Stromal cell of bone marrow (primary cell): ENCODE measurements at places on chromosomes 2 and 18.
A peak's percentile ranks its signal among the peaks of the same experiment; 100 is the strongest.

- no peak for DNase-seq
Measured at GRCh38 chr18:75131381-75132000, 77.4 kb downstream of the PTGR3 start.

GRCh38 chr18:74526488-74526887 is 7.8 kb upstream of the CNDP1 start:
- DNase-seq: no peak

DNA sequence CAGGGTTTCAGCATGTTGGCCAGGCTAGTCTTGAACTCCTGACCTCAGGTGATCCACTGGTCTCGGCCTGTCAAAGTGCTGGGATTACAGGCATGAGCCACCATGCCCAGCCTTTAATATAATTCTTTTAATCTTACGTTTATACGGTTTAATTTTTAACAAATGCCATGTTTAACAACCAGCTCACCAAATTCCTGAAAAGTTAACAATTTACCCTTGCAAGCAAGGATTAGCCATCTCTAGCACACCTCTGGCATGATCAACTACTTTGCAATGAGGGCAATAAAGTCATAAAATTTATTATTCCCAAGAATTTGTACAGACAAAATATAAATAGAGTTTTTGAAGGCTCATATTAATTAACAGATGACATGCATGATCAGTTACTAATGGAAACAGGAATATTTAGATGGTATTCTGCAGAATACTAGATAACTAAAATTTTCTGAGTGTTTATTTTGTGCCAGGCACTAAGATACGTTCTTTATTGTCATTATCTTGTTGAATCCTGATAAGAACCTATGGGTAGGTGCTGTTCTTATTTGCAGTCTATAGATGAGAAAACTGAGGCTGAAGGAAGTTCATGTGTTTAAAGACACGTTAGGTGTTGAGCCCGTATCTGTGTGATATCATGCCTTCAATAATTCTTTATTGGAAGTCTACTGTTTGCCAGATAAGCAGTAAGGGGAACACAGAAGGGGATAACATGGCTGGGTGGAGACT is 190.1 kb downstream of the CDCA7 start:
- DNase-seq: no peak

- DNase-seq: peak; percentile 90
Measured at GRCh38 chr2:68368654-68369336, 3.7 kb downstream of the PLEK start.

DNA sequence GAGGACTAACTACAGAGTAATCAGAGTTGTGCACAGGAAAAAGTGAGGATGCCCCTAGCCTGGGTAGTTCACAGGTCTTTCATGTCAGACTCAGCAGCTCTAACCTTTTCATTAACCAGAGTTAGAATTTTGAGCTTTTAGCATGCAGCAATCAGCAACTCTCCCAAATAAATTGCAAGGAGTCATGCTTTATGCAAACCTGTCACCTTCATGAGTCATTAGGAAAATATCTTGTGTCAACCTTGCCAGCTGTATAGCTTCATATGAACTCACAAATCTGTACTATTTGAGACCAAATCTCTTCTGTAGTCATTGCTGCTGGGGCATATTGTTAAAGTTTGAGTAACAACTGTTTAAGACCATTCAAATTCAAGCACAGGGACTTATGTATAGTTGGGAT is 382.3 kb upstream of the NT5C1B start:
- DNase-seq: no peak

DNA sequence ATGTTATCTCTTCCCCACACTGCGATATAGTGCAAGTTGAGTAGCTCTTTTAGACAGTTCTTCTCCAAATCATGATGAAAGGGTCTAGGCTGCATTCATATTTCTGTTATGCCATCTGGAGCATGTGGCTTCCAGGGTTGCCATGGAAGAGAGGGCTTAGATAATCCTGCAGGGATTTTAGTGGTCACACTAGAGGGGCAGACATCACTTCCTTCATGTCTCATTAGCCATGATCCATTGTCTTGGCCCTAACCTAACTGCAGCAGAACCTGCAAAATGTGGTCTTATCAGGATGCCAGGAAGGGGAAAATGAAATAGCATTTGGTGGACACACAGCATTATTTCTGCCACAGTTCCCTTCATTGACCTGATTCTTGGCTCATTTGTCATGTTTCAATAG is 83.1 kb downstream of the ADAM23 start:
- DNase-seq: no peak

DNA sequence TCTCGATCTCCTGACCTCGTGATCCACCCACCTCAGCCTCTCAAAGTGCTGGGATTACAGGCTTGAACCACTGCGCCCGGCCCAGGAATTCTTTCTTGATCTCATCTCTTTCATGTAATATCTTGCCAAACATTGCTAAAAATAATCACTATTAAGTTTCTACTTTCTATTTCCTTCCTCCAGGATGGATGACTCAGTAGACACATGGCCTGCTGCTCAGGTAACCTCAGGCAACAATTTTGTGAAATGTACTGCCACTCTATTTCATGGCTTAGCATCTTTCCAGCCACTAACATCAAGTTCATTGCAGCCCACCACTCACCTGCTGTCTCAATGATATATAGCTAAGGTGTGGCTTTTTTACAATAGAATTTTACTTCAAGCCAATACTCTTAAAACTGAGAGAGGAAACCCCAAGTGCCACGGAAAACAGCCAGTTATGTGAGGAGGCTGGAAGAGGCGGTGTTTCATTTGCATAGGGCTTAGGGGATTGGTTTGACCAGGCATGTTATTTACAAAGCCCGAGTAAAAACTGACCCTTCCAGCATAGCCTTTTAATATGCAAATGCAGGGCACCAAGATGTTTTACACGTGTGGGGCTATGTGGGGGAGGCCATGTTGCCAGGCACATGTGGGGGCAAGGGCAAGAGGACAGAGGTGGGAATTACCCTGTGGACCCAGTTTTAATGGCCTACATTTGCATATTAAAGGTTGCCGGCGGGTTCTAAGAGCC is 11.3 kb upstream of the SUMO1 start:
- DNase-seq: no peak

DNA sequence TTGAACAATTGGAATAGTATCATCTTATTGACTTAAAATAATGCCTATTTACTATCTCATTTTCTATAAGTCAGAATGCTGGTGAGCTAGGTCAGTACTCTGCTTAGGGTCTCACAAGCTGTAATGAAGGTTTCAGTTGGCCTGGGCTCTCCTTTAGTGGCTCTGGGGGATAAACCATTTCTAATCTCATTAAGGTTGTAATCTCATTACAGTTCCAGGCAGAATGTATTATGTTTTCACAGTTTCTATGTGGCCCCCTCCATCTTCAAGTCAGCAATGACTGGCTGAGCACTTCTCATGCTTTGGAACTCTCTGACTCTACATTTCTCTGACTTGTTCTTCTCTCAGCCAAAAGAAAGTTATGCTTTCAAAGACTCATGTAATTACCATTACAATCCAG is 163.1 kb downstream of the CCDC178 start:
- no peak for DNase-seq

- DNase-seq: no peak
Measured at GRCh38 chr2:26523750-26524149, 45.8 kb upstream of the OTOF start.
